ENCODE measurements at places on chromosomes 13 and 19.

GRCh38 chr13:102901615-102902305 lies 55.9 kb downstream of the ERCC5 start:
- no peak for DNase-seq

DNA sequence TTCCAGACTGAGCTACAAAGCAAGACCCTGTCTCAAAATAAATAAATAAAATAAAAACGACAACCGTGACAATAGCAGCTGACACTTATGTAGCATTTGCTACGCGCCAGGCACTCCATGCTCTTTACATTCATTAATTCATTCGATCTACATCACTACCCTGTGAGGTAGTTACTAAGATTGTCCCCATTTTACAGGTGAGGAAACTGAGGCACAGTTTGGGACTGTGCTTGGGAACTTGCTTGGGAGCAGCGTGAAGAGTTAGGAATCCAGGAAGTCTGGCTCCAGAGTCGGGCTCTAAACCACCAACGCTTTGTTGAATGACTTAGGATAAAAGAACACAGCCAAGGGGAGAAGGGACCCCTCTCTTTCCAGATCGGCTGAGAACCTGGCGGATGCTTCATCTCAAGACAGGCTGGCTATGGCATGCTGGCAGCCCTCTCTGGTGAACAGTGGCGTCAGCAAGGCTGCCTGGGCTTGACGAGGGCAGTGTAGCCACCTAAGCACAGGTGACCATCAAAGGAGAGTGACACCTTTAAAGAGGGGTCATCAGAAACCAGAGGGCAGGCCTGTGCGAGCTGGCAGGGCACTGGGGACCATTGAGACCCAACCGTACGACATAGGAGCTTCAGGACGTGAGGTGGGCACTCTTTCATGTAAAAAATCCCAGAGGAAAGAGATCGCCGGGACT lies 591 bp downstream of the DOHH start:
- no peak for DNase-seq

GRCh38 chr19:33210266-33210940 lies 15.2 kb downstream of the SLC7A10 start:
- DNase-seq: no peak

GRCh38 chr19:6532244-6532999 lies 1.6 kb downstream of the TNFSF9 start:
- no peak for DNase-seq

- no peak for DNase-seq
Observed at GRCh38 chr13:71237332-71237731, 629.7 kb downstream of the DACH1 start.

DNA sequence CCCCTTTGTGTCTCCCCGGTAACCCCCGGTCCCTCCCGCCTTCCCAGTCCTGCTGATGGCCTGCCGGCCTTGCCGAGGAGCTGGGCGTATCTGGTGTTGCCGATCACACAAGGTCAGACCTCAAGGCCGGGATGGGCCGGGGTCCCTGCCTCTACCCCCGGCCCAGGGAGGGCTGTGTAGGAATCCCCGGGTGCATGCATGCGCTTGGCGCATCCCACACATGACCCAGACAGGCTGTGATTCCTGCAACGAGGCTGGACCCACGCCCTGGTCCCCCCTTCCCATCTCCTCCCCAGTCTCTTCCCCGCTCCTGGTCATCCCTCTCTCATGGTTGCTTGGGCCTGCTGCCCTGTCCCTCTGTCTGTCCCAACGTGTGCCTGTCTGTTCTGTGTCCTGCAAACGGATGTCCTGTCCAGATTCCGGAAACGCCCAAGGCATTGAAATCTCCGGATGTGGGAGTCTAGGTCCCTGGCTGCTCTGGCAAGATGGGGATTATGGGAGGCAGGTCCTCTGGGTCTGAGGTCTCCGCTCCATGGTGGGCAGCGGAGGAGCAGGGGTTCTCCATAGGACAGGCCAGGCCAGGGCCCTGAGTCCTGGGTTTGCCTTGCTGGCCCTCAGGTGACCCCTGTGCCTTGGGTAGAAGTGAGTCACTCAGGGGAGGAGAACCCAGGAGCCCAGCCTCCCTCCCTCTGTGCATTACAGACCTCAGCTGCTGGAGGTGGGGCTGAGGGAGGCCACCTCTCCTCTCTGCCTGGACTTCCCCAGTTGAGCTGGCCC lies 1.6 kb downstream of the PKN1 start:
- DNase-seq: no peak

- DNase-seq: no peak
Observed at GRCh38 chr13:94259984-94260383, 219.5 kb downstream of the DCT start.

- no peak for DNase-seq
Observed at GRCh38 chr13:27860743-27861142, 59.1 kb upstream of the PDX1 start.

DNA sequence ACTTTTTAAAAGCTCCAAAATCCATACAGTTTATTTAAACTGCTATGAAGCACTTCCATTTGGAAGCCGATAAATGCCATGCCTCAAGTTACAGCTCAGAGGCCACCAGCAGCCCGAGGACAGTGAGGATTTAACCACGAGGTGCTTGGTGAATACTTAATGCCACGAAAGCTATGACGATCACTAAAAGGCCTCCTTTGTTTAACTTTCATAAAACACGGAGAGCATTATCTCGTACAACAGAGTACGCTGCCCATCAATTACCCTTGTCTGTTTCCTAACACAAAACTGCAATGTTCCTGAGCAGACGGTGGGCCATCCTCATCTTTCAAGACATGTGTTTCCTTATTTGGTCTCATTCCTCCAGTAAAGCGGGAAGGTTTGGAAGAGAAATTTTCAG lies 58.4 kb downstream of the PEPD start:
- no peak for DNase-seq

GRCh38 chr19:54561840-54562239 lies 11.8 kb upstream of the LILRA2 start:
- DNase-seq: no peak

DNA sequence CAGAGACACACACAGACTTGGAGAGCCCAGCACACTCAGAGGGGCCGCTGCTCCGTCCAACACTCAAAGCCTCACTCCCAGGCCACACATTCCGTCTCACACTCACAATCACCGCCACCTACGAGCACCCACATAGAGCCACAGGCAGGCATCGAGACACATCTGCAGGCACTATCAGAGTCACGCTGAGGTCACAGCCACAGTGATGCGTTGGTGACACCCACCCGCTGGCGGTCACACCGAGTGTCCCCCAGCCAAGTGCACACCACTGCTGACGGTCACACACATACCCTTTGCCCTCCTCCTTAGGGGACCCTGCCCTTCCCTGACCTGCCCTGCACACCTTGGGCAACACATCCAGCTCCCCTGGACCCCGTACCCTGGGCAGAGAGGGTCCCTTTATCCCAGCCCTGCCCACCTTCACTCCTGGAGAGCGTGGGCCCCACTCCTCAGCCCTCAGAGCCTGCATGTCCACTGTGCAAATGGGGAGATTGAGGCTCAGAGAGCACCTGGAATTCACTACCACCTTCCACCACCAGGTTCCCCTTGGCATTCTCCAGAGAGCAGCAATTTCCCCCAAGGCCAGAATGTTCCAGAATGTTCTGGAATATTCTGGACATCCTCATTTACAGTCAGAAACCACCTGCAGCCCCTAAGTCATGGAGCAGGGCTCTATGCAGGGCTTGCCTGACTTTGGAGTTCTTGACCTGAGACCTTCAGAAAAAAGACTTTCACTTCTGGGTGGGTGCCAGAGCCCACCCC lies 5.4 kb downstream of the FUT5 start:
- DNase-seq: no peak

DNA sequence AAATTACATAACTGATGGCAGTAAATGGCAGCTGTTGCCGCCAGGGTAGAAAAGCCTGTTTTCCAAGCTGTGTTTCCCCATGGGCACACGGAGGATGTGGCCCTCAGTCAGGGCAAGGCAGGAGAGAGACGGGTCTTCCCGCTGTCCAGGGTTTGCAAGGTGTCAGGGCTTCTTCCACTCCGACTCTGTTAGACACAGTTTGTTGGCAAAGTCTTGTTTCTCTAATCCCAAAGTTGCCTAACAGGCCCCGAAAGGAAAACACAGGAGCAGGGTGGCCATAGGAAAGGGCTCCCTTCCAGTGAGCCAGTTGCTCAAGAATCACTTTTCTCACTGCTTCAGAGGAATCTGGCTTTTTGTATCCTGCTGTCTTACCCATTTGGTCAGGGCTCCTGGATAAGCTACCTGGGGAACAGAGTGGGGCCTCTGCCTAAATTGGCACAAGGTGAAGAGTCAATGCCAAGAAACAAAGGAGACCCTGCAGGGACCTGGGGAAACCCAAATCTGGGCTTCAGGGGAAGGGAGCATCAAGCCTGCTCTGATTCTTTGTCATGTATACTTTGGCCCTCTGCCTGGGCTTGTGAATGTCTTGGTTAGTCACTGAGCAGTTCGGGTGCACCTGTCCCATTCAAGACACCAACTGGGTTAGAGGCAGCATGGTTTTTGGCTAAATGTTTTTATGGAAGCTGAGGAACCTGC lies 29.0 kb upstream of the CXCL17 start:
- no peak for DNase-seq

GRCh38 chr19:32101206-32101605 lies 244.2 kb upstream of the ZNF507 start:
- DNase-seq: no peak

DNA sequence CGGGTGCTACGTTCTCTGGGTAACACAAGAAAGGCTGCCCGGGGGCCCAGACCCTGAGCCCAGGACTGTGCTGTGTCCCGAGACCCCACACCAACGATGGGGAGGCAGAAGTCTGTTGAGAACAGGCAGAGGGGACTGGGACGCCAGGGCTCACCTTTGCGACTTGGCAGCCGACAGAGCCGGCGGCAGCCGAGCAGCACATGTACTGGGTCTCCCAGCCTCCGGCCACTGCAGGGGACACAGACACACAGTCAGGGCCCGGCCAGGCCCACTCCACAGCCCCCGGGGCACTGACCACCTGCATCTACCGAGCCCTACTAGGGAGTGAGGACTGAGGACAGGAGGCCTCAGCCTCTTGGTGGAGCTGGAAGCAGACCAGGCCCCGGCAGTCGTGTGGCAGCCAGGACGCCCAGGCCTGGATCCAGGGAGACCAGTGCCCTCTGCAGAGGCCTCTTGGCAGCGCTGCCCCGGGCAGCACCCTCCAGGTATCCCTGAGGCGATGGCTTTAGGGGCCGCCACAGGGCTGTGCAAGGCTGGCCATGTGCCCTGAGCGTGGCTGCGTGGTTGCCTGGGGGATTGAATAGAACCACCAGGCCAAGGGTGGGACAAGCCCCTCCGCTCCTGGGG lies 5.6 kb upstream of the ATP8B3 start:
- no peak for DNase-seq

GRCh38 chr19:41367848-41368301 lies 3.9 kb upstream of the B9D2 start:
- no peak for DNase-seq
